ENCODE measurements at places on chromosomes 7 and 10.

- DNase-seq = no peak
These were observed 591.9 kb downstream of the GALNT17 start for GRCh38 chr7:71723859-71724258.

DNA sequence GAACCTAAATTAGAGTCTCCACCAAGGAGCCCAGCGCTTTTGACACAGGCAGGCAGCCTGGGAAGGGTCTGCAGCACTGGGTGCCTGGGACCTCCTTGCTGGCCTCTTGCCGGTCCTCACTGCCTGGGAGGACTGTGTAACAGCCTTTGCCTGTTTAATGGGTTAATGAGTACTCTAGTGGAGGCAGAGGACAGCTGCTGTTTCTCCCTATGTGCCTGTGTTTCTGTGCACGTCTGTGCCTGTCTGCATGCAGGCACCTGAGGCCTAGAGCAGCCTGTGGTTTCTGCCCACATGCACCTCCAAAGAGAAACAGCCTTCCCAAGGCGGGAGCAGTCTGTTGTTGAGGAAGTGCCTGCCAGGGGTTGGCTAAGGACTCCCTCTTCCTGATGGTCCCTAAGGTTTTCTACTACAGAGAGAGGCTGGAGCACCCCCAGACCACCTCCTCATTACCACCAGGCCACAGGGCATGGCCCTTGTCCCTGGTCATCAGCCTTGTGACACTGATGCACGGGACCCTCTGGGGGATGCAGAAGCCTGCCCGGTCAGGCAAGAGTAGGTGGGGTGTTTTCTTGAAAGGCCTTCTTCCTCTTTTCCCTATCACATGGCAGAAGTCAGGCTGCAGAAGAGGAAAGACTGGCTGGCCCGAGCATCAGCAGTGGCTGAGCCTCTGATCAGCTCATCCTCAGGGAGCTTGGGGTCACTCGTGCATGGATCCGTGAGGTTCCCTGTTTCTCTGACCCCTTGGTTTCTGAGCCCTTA lies 14.2 kb downstream of the SLC29A3 start:
- DNase-seq = peak; percentile 73

GRCh38 chr10:3099291-3100092 lies 32.1 kb downstream of the PFKP start:
- DNase-seq = no peak

- DNase-seq = no peak
These were observed 123.3 kb downstream of the SLIT1 start for GRCh38 chr10:97062456-97062855.

DNA sequence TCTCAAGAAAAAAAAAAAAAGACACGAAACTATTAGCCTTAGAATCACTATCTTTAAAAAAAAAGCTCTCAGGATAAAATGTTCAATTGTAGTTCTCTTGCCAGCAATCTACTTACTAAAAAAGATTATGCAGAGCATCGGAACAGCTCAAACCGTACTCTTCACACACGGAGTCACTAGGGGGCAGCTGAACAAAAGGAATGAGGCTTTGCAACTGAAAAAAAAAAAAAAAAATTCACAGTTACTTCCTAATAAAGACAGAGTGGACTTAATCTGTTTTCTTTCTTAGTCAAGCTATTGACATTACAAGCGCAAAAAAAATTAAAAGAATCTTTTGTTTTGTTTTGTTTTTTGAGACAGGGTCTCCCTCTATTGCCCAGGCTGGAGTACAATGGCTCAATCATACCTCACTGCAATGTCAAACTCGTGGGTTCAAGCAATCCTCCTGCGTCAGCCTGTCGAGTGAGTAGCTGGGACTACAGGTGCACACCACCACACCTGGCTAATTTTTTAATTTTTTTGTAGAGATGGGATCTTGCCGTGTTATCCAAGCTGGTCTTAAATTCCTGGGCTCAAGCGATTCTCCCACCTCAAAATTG lies 11.5 kb downstream of the PMS2 start:
- DNase-seq = peak; percentile 92

DNA sequence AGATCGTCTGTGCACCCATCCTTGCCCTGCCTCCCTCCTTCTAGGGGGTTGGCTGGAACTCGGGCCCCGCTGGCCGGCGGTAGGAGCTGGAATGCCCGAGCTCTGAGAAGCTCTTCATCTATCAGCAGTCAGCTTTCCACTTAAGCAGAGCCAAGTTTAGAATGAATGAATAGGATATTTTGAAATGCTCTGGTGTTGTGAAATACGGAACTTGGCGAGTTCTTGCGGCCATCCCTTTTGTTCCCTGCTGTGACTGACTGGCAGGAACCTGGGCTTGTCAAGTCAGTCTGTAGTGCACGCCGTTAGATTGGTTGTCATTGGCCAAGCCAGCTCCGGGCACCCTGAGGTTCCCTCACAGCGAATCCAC lies 33.3 kb downstream of the FOXK1 start:
- no peak for DNase-seq

GRCh38 chr10:127577376-127578258 lies 28.5 kb downstream of the NPS start:
- DNase-seq = peak; percentile 25

- DNase-seq = no peak
These were observed 105.5 kb downstream of the NEUROD6 start for GRCh38 chr7:31234836-31235605.

GRCh38 chr10:102735065-102735562 lies 8.6 kb upstream of the WBP1L start:
- no peak for DNase-seq
